ENCODE measurements at places on chromosomes 5 and 9.

DNA sequence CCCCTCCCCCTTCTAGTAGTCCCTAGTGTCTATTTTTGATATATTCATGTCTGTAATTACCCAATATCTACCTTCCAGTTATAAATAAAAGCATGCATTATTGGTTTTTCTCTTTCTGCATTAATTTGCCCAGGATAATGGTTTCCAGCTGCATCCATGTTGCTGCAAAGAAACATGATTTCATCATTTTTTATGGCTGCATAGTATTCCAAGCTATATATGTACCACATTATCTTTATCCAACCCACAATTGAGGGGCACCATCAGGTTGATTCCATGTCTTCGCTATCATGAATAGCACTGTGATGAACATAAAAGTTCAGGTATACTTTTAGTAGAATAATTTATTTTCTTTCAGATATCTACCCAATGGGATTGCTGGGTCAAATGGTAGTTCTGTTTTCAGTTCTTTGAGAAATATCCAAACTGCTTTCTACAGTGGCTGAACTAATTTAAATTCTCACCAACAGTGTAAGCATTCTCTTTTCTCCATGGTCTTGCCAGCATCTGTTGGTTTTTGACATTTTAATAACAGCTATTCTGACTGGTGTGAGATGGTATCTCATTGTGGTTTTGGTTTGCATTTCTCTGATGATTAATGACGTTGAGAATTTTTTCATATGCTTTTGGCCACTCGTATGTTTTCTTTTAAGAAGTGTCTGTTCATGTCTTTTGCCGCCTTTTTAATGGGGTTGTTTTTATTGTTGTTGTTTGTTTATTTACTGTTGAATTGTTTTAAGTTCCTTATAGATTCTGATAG is 746.1 kb upstream of the MEF2C start:
- no peak for DNase-seq

DNA sequence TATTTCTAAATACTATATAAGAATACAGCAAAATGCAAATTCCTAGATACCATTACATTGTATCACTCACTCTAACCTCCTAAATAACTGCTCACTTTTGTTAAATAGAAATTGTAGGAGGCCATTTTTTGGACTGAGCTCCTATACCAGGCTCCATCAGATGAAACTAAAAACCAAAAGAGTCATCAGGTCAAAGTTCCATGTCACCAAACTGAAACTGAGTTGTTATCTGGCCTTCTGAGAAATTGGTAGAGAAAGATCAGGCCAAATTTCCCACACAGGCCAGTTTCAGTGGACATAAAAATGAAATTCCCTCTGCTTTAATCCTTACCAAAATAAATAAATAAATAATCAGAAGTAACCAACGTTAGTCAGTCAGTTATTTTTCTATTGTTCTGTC is 13.8 kb upstream of the SNX2 start:
- DNase-seq = no peak

DNA sequence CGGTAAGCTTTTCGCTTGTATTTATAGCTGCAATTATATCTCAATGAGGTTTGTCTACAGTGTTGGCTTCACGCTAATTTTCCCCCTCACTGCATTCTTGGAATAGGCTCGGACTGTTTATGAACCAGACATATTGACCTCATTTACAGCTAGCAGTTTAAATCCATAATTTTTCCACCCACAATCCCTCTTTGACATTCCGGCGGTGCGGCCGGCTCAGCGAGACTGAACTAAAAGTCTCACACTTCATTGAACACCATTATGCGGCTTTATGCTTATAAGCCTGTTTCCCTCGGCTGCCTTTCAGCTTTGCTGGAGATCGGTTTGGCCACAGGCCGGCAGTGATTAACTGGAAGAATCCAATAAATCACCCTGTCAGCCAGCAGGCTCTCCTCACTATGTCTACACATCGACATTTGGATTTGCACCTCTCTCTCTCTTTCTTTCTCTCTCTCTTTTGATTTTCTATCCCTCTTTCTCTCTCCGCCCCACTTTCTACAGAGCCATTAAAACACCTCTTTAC is 315.0 kb upstream of the TLE4 start:
- DNase-seq = no peak

GRCh38 chr9:124355941-124356744 is 59.1 kb downstream of the PSMB7 start:
- no peak for DNase-seq

DNA sequence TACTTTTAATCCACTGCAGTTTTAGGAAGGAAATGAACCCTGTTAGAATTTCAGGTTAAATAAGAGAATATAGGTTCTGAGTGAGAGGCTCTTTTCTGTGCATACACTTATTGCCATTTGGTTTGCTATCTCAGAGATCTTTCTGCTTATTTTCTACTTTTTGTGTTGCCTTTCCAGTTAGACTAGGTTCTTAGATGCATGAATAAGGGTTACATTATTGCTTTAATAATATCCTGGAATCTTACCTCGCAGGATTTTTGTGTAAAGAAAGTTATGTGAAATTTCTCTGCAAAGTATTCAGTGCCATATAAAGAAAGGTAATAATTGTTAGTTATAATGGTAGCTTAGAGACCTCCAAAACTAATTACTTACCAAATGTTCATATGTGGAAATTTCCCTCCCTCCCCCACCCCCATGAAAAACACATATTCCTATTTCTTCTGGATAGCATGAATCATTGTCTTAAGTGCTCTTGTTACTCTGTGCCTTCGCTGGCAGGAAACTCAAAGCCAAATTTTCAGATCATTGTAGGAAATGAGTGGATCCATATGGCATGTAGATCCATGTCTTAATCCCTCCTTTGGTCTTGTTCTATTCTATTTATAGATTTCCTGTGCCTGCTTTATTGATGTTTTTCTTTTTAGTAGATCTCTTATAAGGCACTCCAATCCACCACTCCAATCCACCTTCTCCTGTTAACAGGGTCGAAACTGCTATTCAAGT is 2.7 kb upstream of the APBA1 start:
- DNase-seq = no peak

DNA sequence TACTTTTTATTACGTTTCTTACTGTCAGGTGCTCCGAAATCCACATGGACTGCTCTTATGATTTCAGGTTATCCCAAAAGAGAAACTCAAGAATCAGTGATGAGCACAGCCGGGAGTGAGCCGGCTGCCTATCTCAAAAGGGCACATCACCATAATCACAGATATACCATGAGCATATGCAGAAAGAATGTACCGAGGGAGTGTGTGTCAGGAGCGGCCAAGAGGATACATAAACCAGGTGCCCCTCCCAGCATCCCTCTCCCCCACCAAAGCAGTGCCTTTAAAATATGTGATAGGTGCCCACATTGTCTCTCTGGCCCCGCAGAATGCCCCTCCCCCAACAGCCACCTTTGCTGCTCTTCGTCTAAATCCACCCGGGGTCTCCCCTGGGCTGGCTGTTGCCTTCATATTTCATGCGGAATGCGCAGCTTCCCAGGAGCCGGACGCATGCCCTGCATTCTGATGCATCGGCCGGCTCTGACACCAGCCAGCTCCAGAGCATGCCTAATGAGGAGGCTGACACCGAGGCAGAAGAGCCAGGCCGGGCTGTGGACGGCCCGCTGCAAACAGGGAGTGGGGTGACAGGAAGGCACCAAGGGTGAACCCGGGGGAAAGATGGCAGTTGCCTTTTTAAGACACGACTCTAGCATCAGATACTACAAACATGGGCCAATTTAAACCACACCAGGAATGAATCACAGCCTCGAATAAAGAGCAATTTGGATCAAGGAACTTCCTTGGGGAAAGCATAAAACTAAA is 652.3 kb downstream of the BNC2 start:
- no peak for DNase-seq

DNA sequence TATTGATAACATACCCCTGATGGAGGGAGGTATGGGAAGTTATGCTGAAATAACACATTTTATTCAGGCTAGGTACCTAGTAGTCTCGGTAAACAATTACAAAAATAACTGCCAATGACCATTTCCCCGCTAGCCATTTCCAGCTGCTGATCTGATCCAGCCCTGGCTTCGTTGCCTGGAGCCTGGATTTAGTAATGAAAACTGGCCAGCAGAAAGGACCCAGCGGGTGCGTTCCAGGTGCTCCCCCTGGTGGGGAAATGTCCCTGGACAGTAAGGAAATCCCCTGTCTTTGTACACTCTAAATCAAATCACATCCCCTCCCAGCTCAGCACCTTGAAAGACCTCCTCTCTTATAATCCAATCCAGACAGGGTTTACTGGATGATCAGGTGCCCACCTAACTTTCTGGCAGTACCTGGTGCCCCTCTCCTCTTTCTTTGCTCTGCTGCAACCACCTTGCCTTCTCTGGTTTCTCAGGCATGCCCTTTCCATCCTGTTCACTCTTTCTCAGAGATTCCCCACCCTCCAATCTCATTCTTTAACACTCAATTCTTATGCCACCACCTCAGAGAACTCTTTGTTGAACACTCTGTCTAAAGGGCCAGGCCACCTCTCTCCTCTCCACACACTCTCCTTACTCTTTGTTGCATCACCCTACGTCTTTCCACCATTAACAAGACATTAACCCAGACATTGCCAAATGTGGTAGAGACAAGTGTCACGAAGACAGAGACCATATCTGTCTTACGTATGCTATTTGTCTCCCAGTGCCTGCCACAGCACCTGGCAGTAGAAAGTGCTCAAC is 50.1 kb upstream of the SMAD5 start:
- DNase-seq = peak; percentile 86

GRCh38 chr5:179550511-179551342 is at the start of gene RUFY1:
TSS of gene RUFY1 (plus strand) at chr5:179550554. CDS start at chr5:179550570, 16 bp downstream.
- DNase-seq = peak; percentile 87

DNA sequence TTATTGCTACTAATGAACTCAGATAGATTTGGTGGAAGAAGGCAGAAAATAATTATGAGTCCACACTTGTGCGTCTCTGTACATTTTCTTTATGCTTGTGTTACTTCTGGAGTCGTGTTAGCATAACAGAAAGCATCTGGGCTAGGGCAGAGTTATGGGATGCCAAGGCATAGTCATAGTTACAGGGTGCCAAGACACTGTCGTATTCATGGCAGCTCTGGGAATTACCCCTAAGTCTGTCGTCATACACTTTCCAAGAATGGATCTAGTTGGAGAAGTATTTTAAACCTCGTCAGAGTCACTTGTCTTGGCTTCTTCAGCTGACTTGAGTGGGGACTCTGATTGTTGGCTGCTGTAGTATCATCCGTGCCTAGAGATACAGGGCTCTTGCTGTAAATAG is 27.7 kb downstream of the CAMK4 start:
- DNase-seq = no peak

- DNase-seq = no peak
Observed at GRCh38 chr5:102596113-102596512, 97.3 kb upstream of the SLCO6A1 start.

DNA sequence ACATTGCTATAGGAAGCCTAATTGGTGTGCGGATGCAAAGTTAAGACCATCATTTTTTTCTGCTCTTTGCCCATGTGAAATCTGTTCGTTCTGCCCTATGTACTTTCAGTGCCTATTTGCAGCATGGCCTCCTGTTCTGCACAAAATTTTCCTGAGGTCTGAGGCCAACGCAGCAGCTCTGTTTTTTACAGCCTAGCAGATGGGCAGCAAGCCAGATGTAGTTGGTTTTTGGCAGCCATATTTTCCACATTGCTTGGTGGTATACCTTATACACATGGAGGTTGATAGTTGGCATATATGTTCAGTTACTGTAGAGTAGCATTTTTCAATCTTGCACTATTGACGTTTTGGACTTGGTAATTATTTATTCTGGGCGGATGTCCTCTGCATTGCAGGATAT is 133.5 kb upstream of the MRPS30 start:
- DNase-seq = no peak

DNA sequence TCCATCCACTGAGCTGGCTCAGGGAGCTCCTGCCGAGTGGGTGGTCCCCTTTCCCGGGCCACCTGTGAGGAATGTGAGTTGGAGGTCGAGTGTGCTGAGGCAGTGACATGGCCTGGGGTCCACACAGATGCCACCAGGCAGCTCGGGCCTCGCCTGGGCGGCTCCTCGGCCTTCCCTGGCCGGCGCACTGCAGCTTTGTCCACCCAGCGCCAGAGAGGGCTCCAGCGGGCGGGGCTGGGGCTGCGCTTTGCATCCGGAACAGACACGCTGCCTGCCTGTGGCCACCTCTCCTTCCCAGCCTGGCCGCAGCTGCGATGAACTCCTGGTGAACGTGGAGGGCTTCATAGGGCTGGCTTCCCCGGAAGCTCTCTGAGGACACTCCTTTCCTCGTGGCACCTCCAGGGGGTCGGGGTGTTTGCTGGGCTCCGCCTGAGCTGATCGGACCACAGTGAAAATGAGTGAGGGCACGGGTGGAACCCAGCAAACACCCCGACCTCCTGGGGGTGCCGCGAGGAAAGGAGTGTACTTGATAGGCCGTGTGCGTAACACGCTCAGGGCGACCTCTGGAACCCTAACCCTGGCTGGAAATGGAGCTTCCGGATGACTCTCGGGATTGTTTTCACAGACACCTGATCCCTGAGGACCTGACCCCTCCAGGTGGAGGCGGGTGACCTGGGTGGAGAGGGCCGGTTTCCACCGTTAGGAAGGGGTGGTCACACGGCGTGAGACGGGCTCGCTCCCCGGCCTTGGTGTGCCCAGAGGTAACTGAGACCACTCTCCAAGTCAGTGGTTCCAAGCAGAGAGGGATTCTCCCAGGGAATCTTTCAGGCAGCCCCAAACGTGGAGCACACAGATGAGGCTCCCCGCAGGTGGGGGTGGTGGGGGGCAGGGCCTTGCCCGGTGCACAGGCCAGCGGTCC is 31.8 kb upstream of the RXRA start:
- DNase-seq = no peak

- DNase-seq = no peak
Observed at GRCh38 chr5:60563696-60564324, 136.2 kb downstream of the DEPDC1B start.

DNA sequence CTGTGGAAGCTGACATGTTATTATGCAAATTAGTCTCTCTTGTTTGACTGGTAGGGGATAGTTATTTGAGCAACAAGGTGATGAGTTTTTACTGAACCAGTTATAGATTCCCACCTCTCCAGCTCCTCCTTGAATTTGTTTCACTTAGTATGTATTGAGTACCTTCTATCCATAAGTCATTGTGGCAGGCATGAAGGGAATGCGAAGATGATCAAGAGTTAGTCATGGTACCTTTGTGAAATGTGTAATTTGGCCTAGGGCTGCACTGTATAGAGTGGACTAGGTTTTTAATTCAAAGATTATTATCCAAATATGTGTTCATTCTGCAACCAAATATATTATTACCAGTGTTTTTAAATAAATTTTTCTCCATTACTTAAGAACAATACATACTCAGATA is 110.1 kb downstream of the HACD4 start:
- DNase-seq = no peak

GRCh38 chr9:70668751-70669150 is 254.3 kb upstream of the KLF9 start:
- DNase-seq = peak; percentile 34

DNA sequence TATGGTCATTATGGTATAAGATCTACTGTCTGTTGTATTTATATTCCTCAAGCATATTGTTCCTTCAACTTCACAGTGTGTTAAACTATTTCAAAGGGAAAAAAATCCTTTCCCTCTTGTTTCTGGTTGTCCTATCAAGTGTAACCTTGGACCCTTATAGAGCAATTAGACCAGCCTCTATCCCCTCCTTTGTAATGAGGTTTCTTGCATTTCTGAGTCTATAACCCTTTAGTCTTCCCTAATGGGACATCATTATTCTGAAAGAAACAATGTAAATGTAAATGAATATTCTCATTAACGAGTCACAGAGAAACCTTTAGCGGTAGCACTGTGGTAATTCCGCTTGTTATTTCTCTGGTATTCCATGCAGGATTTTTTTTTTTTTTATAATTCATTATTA is 197.3 kb downstream of the CNTLN start:
- DNase-seq = no peak

Data from adrenal gland (tissue), 19 donors.